ENCODE measurements at places on chromosomes 7 and 10.

- peak; percentile 9 for DNase-seq
These were observed 48.4 kb downstream of the TES start for GRCh38 chr7:116258734-116259133.

DNA sequence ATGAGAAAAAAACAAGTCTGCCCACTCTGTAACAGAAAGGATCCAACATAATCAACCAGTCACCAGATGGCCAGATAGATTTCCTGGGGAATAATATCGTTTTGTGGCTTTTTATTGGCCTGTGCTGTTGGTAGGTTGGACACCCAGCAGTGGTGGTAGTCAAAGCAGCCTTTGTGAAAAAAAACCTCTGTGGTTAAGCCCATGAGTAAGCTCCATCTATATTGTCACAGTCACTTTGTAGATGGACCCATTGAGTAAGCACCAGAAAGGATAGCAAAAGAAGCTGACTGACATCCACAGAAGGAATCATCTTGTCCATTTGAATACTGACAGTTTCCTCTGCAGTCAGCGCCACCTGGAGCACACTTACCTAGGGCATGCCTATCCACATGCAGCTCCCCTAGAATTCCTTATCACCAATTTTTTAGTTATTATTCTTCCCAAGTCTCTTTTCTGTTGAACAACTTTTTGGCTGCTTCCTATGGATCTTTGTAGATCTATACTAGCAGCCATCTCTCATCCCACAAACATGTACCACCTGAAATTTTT, 96.9 kb downstream of the IQUB start:
- no peak for DNase-seq

DNA sequence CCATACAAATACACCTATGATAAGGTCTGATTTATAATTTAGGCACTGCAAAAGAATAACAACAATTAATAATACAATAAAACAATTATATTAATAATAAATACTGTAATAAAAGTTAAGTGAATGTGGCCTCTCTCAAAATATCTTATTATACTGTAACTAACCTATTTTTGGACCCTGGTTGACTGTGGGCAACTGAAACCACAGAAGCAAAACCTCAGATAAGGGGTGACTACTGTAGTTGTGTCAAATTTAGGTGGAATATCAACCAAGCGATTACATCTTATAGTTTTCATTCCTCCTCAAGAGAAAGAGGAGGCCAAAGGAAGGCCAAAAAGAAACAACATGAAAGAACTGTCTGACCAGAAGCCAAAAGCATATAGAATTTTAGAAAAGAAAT, 103.9 kb downstream of the SKAP2 start:
- DNase-seq = no peak

GRCh38 chr7:39617005-39617404, 6.4 kb upstream of the RALA start:
- no peak for DNase-seq

DNA sequence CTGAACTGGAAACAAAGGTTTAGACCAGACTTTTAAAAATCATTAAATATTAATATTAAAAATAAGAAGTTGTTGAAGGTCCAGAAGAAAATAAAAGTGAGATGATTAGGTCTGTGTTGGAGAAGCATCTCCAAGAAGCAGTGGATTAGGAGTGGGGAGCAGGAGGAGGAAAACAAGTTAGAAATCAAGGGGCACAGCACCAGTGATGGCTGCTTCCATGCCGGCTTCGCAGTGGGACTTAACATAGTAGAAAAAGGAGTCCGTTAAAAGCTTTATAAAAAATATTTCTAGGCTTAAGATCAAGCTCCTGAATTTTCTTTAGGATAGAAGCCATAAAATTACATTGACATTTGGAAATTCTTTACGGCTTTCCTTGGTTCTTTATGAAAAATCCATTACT, 95.8 kb downstream of the CDC14C start:
- DNase-seq = no peak

GRCh38 chr7:81627536-81628287, 142.1 kb downstream of the HGF start:
- no peak for DNase-seq

- DNase-seq = no peak
These were observed 419.4 kb upstream of the MGMT start for GRCh38 chr10:129047600-129047999.

GRCh38 chr10:79022565-79023230, 46.1 kb upstream of the ZMIZ1 start:
- DNase-seq = no peak

GRCh38 chr10:84523526-84523925, 195.1 kb downstream of the CCSER2 start:
- DNase-seq = no peak

- DNase-seq = no peak
These were observed 5.4 kb downstream of the LRWD1 start for GRCh38 chr7:102469972-102470825.

DNA sequence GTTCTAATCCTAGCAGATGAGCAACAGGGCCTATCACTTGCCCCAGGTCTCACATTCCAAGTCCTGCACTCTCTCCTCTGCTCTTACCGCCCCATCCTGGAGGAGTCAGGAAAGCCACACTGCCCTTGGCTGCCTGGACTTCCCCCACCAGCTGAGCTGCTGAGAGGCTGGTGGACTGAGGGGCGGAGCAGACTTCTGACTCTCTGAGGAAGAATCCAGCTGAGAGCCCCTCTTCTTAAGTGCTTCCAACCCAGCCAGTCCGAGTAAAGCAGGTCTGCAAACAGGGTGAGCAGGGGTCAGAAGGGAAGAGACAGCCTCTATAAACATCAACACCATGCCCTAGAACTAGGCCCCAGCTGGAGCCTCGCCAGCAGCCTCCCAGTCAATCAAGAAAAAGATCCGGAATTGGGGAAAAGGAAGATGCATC, 92.4 kb upstream of the TMEM72 start:
- DNase-seq = no peak

DNA sequence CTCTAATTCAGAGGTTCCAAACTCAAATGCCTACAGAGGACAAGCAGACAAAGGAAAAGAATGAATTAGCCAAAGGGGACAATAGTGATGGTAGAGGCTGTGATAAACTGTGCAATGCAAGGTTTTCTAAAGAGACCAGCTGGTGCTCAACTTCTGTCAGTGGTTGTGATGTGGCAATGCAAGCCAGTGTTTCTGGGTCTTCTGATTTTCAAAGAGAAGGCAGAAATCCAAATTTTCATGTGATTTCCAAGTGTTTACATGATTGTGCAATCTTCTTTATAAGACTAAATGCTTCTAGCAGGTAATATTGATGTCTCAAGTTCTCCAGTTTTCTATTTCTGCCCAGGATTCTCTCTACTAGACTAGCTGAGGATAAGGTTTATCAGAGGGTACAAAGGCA, 135.9 kb downstream of the PCDH15 start:
- no peak for DNase-seq

GRCh38 chr7:19964246-19964645, 190.8 kb upstream of the TMEM196 start:
- DNase-seq = no peak

GRCh38 chr10:73734028-73734720, 10.0 kb upstream of the SEC24C start:
- DNase-seq = no peak

- peak; percentile 51 for DNase-seq
These were observed 89.2 kb downstream of the DLG5 start for GRCh38 chr10:77837248-77837924.

- no peak for DNase-seq
These were observed 212.0 kb upstream of the IGFBP3 start for GRCh38 chr7:46133072-46133471.

GRCh38 chr10:18759575-18759974, 100.3 kb downstream of the ARL5B start:
- DNase-seq = no peak

DNA sequence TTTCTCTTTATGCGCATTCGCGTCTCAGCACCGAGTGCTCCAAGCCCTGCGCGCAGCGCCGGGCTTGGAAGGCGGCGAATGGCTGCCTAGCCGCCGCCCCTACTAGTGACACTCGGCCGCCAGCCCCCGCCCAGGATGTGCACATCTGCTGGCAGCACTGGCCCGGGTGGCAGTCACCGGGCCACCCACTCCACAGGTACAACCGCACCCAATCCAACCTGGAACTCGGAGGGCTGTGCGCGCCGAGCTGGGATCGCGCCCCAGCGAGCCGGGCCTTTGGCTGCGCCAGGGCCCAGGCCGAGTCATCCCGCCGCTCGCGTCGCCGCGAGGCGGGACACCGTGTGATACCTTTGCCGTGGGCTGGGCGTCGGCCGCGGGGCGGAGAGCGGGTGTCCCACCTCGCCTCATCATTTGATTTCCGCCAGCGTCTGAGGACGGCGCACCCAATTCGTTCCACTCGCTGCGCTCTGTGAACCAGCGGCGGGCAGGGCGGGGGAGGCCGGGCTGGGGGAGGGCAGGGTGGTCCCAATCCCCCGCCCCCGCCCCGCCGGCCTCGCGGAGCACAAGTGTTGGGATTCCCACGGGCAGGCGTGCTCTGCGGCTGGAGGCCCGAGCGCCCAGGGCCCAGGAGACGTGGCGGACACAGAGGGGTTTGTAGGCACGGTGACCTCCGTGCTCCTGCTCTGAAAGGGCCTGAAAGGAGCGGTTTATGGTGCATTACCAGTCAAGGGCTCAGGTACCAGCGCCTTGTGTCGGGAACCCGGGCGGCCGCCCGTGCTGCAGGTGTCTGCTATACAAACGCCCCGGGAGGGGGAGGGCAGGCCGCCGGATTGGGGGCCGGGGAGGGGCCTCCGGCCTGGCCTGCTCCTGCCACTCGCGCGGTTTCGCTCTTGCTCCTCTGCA, 17.8 kb upstream of the PTF1A start:
- DNase-seq = no peak

GRCh38 chr10:73152009-73152408, 15.8 kb downstream of the ECD start:
- no peak for DNase-seq

GRCh38 chr10:14749070-14749809, 25.5 kb downstream of the FAM107B start:
- no peak for DNase-seq

DNA sequence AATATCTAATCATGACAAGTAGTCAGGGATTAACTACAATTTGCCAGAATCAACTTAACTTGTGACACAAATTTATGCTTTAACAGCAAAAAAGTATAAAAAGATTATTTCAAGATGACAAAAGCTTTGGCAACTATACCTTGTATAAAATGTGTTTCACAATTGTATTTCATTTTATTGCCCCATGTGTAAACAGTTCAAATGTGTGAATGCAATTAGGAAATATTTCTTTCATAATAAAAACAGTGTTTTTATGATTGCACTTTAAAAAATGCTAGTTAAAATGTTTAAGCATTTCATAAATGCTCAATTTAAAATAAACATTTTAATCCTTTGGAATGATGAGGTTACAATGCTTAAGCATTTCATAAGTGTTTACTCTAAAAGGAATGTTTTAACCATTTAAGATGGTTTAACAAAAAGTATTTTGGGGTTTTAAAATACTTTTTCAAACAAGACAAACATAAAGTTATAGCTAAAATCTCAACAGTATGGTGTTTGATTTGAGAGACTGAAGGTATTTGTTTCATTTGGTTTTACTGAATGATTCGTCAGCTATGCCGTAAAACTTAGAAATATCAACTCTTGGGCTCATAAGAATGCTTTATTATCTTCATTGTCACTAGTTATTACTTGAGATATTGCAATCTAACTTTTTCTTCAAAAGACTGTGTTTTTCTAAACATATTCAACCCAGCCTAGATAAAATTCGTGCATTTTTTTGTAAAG, 50.1 kb downstream of the SFTPD start:
- DNase-seq = no peak

GRCh38 chr7:42548816-42549611, 312.0 kb upstream of the GLI3 start:
- no peak for DNase-seq

DNA sequence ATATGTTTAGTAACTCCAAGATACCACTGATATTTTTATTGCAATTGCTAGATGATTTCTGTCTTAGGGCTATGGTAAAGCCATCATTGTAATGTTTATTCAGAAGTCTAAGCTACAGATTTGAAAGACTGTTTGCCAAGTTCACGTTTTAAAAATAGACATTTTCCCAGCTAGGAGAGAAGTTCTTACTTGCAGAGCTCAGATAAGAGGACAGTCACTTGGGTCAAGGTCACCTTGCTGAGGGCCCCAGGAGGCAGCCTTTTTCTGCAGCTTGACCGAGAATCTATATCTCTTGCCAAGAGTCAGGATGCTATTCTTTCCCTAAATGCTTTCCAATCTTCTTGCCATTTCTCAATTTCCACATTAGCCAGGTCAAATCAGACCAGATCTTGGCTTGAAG, 1011.2 kb downstream of the KCNMA1 start:
- no peak for DNase-seq

- no peak for DNase-seq
These were observed 20.4 kb upstream of the C10orf71 start for GRCh38 chr10:49278497-49278981.

GRCh38 chr10:69644658-69645295, 14.7 kb downstream of the FAM241B start:
- peak; percentile 23 for DNase-seq

- no peak for DNase-seq
These were observed 56.8 kb upstream of the LRRC17 start for GRCh38 chr7:102856036-102856435.

DNA sequence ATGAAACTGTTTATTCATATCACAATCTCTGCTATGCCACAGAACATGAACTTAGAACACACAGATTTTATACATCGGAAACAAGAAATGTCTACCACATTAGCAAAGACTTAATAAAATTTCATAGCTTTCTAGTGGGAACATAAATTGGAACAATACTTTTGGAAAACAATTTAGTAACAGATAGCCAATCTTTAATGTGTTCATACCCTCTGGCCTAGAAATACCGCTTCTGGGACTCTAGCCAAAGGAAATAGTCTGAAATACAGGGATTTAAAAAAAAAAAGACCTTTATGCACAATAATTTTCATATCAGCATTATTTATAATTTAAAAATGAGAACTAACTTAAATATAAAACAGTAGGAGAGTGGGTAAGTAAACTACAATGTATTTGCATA, 168.5 kb downstream of the PLXNA4 start:
- no peak for DNase-seq

GRCh38 chr10:14032406-14032998, 298.2 kb downstream of the FRMD4A start:
- DNase-seq = no peak

- no peak for DNase-seq
These were observed 37.1 kb downstream of the COL1A2 start for GRCh38 chr7:94431619-94432280.

DNA sequence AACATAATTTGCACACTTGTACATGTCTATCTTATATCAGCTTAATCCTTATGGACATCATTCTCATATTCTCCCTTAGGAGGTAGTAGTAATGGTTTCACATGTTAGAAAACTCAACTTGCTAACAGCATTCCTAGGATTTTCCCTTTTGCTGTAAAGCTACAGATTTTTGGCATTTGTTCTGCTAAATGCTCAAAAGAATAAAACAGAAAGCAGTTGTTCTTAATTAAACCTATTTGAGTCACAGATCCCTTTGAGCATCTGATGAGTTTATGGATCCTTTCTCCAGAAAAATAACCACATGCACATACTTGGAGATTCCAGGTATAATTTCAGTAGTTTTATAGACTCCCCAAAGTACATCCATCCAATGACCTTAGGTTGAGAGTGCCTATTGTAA, 122.9 kb upstream of the BET1 start:
- no peak for DNase-seq

Measured in GM18507 (cell line).